Ascending aorta (tissue), 2 donors: ENCODE measurements at places on chromosomes 16 and 17. TPM values are rescaled to one million over a fixed set of nuclear protein-coding genes. Genes with fewer than 3 reads are reported as not detected.

GRCh38 chr17:35016369-35016768, 36.1 kb downstream of the LIG3 start:
- DNase-seq = no peak
- H3K4me1 ChIP-seq = peaks cover under 1% of the 10 kb centered on the region
- no peaks in the 10 kb centered on the region for H3K27me3 ChIP-seq
- peaks cover 35% of the 10 kb centered on the region for H3K36me3 ChIP-seq
- H3K27ac ChIP-seq = no peak overlapping the region
- no peak overlapping the region for H3K4me3 ChIP-seq

DNA sequence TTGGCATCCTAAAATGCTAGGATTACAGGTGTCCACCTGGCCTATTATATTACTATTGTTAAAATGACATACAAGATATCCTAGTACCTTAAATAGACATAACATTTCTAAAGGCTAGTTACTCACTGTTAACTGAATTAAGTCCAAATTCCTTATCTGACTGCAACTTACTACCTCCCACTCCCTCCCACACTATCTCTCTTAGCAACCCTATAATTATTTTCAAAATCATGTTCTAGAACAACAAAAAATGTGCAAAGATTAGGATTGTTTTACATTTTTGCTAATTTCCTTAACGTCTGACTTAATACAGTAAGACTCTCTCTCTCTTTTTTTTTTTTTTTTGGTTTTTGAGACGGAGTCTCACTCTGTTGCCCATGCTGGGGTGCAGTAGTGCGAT, 2.2 kb upstream of the ATF7IP2 start:
- H3K4me3 ChIP-seq = no peak overlapping the region
- no peak overlapping the region for H3K27ac ChIP-seq
- no peaks in the 10 kb centered on the region for H3K27me3 ChIP-seq

DNA sequence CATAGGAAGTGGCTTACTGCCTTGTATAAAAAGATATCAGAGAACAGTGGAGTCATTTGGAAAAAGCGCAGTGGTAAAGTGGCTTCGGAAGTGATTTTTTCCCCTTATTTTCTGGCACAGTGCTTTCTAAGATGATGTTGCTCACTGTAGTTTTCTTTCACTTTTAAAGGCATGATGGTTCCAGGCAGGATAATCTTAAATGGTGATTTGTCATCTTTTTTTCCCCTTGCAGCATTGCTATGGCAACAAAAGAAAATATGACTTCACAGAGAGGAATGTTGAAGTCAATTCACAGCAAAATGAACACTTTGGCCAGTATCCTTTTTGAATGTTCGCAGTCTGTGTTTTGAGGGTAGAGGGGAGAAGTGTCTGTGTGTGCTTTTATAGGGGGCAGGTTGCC, 42.5 kb downstream of the GOSR1 start:
- peaks cover 3% of the 10 kb centered on the region for H3K4me1 ChIP-seq
- no peak for DNase-seq
- peak overlapping the region; percentile 68 for H3K27ac ChIP-seq
- peaks cover 32% of the 10 kb centered on the region for H3K36me3 ChIP-seq
- no peaks in the 10 kb centered on the region for H3K27me3 ChIP-seq

DNA sequence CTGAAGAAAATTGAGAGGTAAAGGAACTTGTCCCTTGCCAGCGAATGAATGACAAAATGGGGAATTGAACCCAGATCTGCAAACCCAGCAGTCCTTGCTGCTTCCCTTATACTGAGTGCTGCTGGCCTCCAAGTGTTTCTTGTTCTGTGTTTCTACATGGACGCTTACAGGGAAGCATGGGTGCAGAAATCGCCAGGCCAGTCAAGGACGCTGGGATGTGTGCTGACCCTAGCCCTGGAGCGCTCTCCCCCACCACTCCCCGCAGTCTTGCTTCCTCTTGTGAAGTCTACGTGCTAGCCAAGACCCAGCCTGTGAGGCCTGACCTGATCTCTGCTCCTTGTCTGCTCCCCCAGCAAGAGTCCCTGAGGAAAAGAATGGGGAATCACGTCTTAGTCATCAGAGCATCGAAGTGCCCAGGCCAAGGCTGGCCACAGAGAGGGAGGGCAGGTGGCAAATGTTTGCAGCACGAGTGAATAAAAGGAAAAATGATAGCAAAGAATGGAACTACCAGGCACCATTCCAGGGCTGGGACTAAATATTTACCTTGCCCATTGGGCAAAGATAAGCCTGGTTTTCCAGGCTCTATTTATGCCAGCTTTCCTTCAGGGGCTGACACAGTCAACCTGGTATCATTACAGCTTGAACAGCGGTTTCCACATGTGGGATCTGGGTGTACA, 17.4 kb downstream of the CA4 start:
- no peak for DNase-seq
- no peaks in the 10 kb centered on the region for H3K27me3 ChIP-seq
- no peaks in the 10 kb centered on the region for H3K36me3 ChIP-seq
- no peak overlapping the region for H3K4me3 ChIP-seq
- H3K27ac ChIP-seq = no peak overlapping the region

- H3K36me3 ChIP-seq = no peaks in the 10 kb centered on the region
- no peaks in the 10 kb centered on the region for H3K27me3 ChIP-seq
- H3K4me3 ChIP-seq = no peak overlapping the region
- no peak for DNase-seq
Measured at GRCh38 chr16:8577678-8578304, 12.5 kb downstream of the TMEM114 start.

- no peak overlapping the region for H3K4me3 ChIP-seq
- H3K27me3 ChIP-seq = no peaks in the 10 kb centered on the region
- H3K36me3 ChIP-seq = no peaks in the 10 kb centered on the region
- DNase-seq = no peak
- H3K4me1 ChIP-seq = no peaks in the 10 kb centered on the region
Measured at GRCh38 chr17:82668024-82668630, 19.9 kb upstream of the WDR45B start.

- H3K36me3 ChIP-seq = no peaks in the 10 kb centered on the region
- no peak for DNase-seq
- H3K27ac ChIP-seq = no peak overlapping the region
- H3K4me1 ChIP-seq = no peaks in the 10 kb centered on the region
Measured at GRCh38 chr16:61544165-61544564, 492.1 kb downstream of the CDH8 start.

- no peak overlapping the region for H3K27ac ChIP-seq
- DNase-seq = no peak
- no peaks in the 10 kb centered on the region for H3K4me1 ChIP-seq
- no peaks in the 10 kb centered on the region for H3K27me3 ChIP-seq
- peak overlapping the region; percentile 27 for H3K4me3 ChIP-seq
Measured at GRCh38 chr17:77909236-77909635, 49.3 kb upstream of the TNRC6C start.

GRCh38 chr17:45129426-45129939, 2.8 kb downstream of the PLCD3 start:
- H3K4me1 ChIP-seq = peaks cover 47% of the 10 kb centered on the region
- no peaks in the 10 kb centered on the region for H3K36me3 ChIP-seq

DNA sequence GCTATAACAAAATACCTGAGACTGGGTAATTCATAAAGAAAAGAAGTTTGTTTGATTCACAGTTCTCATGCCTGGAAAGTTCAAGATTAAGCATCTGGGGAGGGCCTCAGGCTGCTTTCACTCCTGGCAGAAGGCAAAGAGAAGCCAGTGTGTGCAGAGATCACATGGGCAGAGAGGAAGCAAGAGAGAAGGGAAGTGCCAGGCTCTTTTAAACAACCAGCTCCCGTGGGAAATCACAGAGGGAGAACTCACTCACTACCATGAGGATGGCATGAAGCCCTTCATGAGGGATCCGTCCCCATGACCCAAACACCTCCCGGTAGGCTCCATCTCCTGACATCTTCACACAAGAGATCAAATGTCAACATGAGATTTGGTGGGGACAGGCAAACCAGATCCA, 501.6 kb downstream of the MAF start:
- no peaks in the 10 kb centered on the region for H3K36me3 ChIP-seq
- H3K4me1 ChIP-seq = peaks cover 4% of the 10 kb centered on the region
- H3K27ac ChIP-seq = no peak overlapping the region
- no peak overlapping the region for H3K4me3 ChIP-seq
- no peaks in the 10 kb centered on the region for H3K27me3 ChIP-seq

- H3K27ac ChIP-seq = no peak overlapping the region
- no peak for DNase-seq
- H3K27me3 ChIP-seq = no peaks in the 10 kb centered on the region
- H3K4me1 ChIP-seq = no peaks in the 10 kb centered on the region
Measured at GRCh38 chr16:912322-912683, 58.5 kb downstream of the LMF1 start.

- no peak for DNase-seq
- H3K4me3 ChIP-seq = no peak overlapping the region
- H3K4me1 ChIP-seq = peaks cover 8% of the 10 kb centered on the region
- H3K27ac ChIP-seq = no peak overlapping the region
- H3K36me3 ChIP-seq = no peaks in the 10 kb centered on the region
- H3K27me3 ChIP-seq = no peaks in the 10 kb centered on the region
Measured at GRCh38 chr16:84610376-84610775, 7.5 kb downstream of the COTL1 start.

GRCh38 chr17:35189291-35189690, 4.9 kb downstream of the SLC35G3 start:
- H3K27me3 ChIP-seq = no peaks in the 10 kb centered on the region
- no peak overlapping the region for H3K4me3 ChIP-seq
- no peak for DNase-seq
- no peaks in the 10 kb centered on the region for H3K4me1 ChIP-seq
- H3K36me3 ChIP-seq = no peaks in the 10 kb centered on the region

GRCh38 chr17:28622186-28622585, 8.2 kb upstream of the RSKR start:
- H3K27ac ChIP-seq = no peak overlapping the region
- H3K4me3 ChIP-seq = no peak overlapping the region
- no peaks in the 10 kb centered on the region for H3K4me1 ChIP-seq
- DNase-seq = no peak
- no peaks in the 10 kb centered on the region for H3K27me3 ChIP-seq

Gene FMNL1
- total RNA-seq = 10.7 TPM

DNA sequence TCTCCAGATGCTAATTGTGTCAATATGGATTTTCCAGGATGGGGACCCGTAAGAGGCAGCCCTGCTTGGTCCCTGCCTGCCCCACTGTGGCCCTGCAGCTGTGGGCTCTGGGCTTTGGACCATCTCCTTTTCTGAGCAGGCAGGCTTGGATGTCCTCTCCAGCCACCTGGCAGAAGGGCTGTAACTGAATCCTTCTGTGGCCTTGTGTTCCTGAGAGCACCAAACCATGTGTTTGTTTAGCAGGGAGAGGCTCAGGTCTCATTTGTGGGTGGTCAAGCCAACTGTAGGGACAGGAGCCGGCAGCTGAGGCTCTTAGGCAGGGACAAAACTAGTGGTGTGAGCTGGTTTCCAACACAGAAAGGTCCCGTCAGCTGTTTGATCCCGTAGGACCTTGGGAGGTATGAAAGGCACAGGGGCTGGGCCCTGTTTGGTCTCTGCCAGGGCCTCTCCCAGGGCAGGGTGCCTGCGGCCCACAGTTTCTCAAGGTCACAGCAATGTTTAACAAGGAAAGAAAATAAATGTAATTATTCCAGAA, 18.5 kb downstream of the SEC14L5 start:
- no peaks in the 10 kb centered on the region for H3K4me1 ChIP-seq
- no peak for DNase-seq
- H3K27me3 ChIP-seq = no peaks in the 10 kb centered on the region
- H3K27ac ChIP-seq = no peak overlapping the region
- no peak overlapping the region for H3K4me3 ChIP-seq
- no peaks in the 10 kb centered on the region for H3K36me3 ChIP-seq

GRCh38 chr17:8994319-8994718, 27.0 kb upstream of the NTN1 start:
- H3K27ac ChIP-seq = no peak overlapping the region
- H3K36me3 ChIP-seq = no peaks in the 10 kb centered on the region
- no peaks in the 10 kb centered on the region for H3K27me3 ChIP-seq

DNA sequence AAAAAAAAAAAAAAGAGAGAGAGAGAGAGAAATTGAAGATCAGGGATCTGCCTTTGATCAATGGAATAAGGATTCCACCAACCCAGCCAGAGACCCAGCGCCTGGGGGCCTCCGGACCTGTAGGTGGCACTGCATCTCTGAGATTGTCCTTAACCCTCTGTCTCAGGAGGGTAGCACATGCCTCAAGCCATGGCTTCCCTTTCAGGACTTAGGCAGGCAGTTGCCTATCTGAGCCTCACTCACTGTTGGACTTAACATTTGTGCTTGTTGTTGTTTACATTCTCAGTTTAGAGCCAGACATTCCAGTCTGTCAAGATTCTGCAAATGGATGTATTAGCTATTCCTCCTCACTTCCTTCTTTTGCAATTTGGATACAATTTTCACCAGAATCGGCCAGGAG, 5.1 kb upstream of the SCNN1B start:
- H3K4me3 ChIP-seq = no peak overlapping the region
- no peak overlapping the region for H3K27ac ChIP-seq
- DNase-seq = no peak
- H3K4me1 ChIP-seq = no peaks in the 10 kb centered on the region
- peaks cover 5% of the 10 kb centered on the region for H3K27me3 ChIP-seq

- no peak overlapping the region for H3K27ac ChIP-seq
- no peaks in the 10 kb centered on the region for H3K4me1 ChIP-seq
- no peaks in the 10 kb centered on the region for H3K36me3 ChIP-seq
- no peaks in the 10 kb centered on the region for H3K27me3 ChIP-seq
Measured at GRCh38 chr16:85716680-85717038, 27.9 kb upstream of the GINS2 start.

Gene ABCC12
- not detected for total RNA-seq

- H3K4me1 ChIP-seq = no peaks in the 10 kb centered on the region
- no peak for DNase-seq
- no peak overlapping the region for H3K27ac ChIP-seq
- peaks cover 57% of the 10 kb centered on the region for H3K36me3 ChIP-seq
Measured at GRCh38 chr16:303760-304505, 21.0 kb downstream of the PDIA2 start.

Gene CCL7
- total RNA-seq = not detected

DNA sequence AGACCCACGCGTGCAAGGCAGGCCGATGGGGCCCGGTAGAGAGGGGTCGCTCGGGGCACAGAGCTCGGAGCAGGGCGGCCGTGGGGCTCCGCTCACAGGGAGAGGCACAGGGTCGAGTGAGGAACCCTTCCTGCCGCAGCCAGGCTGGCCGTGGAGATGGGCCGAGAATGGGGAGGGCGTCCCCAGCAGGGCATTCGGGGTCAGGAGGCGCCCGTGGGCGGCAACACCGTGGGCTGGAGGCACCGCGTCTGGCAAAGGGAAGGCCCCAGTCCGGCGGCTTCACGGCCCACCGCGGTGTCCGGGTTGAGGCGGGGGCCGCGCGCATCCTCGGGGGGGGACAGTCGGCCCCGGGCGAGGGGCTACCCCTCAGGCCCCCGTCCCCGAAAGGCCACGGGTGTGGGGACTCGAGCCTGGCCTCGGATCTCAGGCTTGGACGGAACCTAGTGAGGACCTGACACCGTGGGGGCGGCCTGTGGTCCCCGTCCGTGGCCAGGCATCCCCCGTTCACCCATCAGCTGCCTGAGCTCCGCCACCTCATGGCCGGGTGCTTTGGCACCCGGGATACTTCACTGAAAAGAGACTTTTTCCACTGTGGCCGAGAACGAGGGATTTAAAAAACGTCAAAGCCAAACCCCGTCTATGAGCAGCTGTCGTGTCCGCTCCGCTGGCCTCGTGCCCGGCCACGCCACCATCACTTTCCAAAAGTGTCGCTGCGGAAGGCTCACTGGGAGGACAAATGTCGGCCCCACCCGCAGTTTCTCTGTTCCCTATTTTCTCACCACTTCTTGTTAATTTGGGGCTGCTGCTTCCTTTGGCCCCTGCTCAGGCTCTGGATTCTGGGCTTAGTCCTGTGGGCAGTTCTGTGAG, 73.6 kb downstream of the METRNL start:
- no peak for DNase-seq
- H3K4me3 ChIP-seq = no peak overlapping the region
- H3K36me3 ChIP-seq = no peaks in the 10 kb centered on the region
- no peaks in the 10 kb centered on the region for H3K4me1 ChIP-seq
